Sciatic nerve (tissue), 2 donors: ENCODE measurements at places on chromosomes 6 and 20. TPM values are rescaled to one million over a fixed set of nuclear protein-coding genes. Genes with fewer than 3 reads are reported as not detected.

The PHACTR3 gene
- not detected for total RNA-seq

The MLIP gene
- total RNA-seq: 396 TPM

The ZSCAN12 gene
- 7.3 TPM for total RNA-seq

DNA sequence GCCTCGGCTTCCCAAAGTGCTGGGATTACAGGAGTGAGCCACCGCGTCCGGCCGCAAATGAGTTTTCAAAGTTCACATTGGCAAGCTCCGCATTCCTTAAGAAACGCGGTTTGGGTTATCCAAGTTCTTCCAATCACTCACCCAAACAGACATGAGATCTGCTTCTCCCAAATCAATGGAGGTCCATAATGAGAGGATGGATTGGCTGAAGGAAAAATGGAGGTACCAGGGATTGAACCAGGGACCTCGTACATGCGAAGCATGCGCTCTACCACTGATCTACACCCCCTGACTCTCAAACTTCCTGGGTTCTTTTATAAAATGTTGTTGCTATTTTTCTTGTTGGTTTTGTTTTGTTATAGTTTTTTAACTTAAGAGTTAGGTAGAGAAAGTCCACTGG lies 170.0 kb downstream of the GPX5 start:
- no peak for DNase-seq

DNA sequence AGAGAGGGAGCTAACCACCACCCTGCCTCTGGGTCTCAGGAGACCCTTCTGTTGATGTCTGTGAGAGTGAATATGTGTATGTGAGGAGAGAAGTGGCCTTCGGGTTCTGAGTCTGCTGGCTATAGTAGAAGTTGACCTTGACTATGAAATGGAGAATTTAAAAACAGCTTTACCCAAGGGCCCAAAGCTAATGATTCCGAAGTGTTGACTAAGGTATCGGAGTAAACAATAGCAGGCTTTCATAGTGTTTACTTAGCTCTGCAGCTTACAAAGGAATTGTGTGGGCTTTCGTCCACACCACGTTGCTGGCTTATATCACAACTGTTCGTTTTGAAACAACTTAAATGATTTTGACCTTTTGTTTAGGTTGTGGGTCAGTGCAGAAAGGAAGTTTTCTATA lies 126.5 kb upstream of the JAG1 start:
- no peak for DNase-seq
